Esophagus squamous epithelium (tissue), 5 donors: ENCODE measurements at places on chromosomes 11 and 22.

DNA sequence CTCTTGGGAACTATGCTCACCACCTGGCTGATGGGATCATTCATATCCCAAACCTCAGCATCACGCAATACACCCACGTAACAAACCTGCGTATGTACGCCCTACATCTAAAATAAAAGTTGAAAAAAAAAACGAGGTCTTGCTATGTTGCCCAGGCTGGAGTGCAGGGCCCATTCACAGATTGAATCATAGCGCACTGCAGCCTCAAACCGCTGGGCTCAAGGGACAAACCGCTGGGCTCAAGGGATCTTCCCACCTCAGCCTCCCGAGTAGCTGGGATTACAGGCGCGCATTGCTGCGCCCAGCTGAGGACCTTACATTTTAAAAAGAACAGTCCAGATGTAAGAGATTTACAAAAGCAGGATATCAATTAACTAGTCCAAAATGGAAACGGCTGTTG lies 41.9 kb upstream of the EMID1 start:
- DNase-seq, result no peak

GRCh38 chr11:2169626-2170570 lies 1.7 kb downstream of the TH start:
- no peak for DNase-seq

GRCh38 chr11:11446967-11447366 lies 93.9 kb upstream of the CSNK2A3 start:
- no peak for DNase-seq

- DNase-seq, result no peak
Observed at GRCh38 chr11:103085758-103086365, 6.1 kb downstream of the DCUN1D5 start.

DNA sequence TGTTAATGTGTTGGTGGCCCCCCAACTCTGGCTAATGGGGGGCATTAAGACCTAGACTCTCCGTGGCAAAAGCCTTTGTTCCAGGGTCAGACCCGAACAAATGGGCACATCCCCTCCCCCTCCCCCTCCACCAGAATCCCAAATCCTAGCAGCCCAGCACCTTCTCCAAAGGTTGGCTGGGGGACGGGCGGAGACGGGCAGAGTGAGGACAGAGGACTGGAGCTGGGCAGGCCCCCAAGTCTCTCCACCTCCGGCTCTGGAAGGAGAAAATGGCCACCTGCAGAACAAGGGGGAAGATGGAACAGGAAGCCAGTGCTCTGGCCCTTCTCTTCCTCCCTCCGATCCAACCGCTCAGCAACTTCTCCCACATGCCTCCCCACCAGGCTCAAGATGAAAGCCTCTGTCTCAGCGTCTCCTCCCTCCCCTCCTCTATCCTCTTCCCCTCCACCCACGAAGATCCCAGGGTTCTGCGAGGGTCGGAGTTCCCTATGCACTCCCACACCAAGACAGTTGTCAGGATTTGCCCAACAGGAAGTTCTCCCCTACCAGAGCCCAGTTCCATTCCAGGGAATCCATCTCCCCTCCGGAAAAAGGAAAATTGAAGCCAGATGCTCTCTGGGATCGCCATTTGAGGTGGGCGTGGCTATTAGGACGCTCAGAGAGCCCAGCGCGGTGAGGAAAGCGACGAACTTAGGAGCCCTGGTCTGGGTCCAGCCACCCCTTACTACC lies 20.1 kb downstream of the ADA2 start:
- no peak for DNase-seq

DNA sequence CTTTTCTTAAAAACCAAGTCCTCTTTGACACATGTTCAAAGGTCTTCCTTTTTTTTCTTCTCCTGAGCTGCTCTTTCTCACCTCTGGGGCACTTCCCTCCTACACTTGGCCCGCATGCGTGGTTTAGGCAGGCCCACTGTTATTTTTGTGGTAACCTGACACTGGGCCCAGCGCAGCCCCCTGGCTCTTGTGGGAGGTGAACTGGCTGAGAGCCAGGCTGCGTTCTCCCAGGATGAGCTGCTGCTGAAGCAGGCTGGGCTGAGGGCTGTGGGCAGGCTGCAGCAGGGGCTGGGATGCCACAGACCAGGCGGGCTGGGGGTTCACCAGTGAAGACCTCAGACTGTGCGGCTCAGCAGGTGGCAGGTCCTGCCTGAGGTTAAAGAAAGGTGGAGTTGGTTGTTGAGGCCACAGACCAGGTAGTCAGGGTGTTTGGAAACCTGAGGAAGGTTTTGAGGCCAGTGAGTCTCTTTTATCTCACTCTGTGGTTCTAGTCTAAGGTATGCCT lies 72.4 kb downstream of the TEAD1 start:
- DNase-seq, result no peak

- DNase-seq, result no peak
Observed at GRCh38 chr11:11370255-11370961, 17.4 kb upstream of the CSNK2A3 start.

DNA sequence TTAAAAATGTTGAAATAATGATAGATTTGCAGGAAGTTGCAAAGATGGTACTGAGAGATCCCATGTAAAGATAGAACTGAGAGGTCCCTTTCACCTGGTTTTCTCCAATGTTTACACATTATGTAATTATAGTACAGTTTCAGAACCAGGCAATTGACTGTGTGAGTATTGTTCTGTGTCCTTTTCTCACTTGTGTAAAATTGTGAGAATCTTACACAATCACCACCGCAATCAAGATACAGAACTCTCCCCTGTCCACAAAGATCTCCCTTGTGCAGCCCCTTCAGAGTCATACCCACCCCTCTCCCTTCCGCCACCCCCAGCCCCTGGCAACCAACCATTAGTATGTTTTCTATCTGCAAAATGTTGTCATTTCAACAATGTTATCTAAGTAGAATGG lies 119.8 kb upstream of the NAV2 start:
- no peak for DNase-seq

GRCh38 chr22:42433754-42434682 lies 1.8 kb upstream of the NFAM1 start:
- DNase-seq, result no peak

- DNase-seq, result no peak
Observed at GRCh38 chr22:46862418-46863324, 100.2 kb downstream of the TBC1D22A start.

GRCh38 chr11:72838691-72839305 lies 24.6 kb downstream of the ATG16L2 start:
- DNase-seq, result no peak
